CD4-positive, alpha-beta T cell (primary cell): ENCODE measurements at places on chromosomes 1 and 21. TPM values are rescaled to one million over a fixed set of nuclear protein-coding genes. Genes with fewer than 3 reads are reported as not detected.

HSPA6 gene
- 0.78 TPM for total RNA-seq

TTC39A gene
- not detected for total RNA-seq

NDC1 gene
- 5.4 TPM for total RNA-seq

GPATCH3 gene
- 32.4 TPM for total RNA-seq

UAP1 gene
- total RNA-seq = 45.8 TPM

FCGR1A gene
- total RNA-seq = not detected

PTGFR gene
- not detected for total RNA-seq

XCL1 gene
- 0.38 TPM for total RNA-seq

RXFP4 gene
- not detected for total RNA-seq

KCNK1 gene
- total RNA-seq = not detected

KIAA1614 gene
- total RNA-seq = 0.20 TPM

BTBD8 gene
- 2.8 TPM for total RNA-seq

HMGN1 gene
- total RNA-seq = 256 TPM
